CD4-positive, CD25-positive, alpha-beta regulatory T cell (primary cell): ENCODE measurements at places on chromosomes 3 and 15. TPM values are rescaled to one million over a fixed set of nuclear protein-coding genes. Genes with fewer than 3 reads are reported as not detected.
A peak's percentile ranks its signal among the peaks of the same experiment; 100 is the strongest.

DNA sequence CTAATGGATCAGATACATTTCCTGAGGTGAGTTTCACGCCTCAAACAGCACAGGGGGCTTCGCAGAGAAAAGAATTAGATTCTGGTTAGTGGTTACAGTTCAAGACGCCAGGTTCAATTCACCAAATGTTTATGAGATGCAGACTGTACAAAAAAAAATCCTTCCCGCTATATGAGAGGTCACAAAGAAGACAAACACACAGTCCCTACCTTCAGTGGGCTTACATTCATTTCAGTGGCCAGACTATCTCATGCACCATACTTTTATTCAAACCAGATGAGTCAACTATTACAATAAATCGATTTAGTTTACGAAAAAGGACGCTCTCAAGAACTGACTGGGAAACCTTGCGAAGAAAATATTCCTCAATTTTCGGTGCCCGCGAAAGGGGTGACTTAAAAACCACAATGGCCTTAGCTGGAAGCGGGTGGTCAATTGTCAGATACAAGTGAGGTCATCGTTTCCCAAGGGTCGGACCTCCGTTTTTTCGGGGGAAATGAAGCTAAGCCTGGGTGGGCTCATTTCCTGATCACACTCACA, 695 bp downstream of the METTL6 start:
- no peak for DNase-seq
- peaks cover 61% of the 10 kb centered on the region for H3K4me1 ChIP-seq
- peak overlapping the region; percentile 97 for H3K4me3 ChIP-seq
- no peaks in the 10 kb centered on the region for H3K27me3 ChIP-seq
- H3K36me3 ChIP-seq: peaks cover 32% of the 10 kb centered on the region

- H3K27ac ChIP-seq: no peak overlapping the region
- DNase-seq: no peak
- no peak overlapping the region for H3K4me3 ChIP-seq
- no peaks in the 10 kb centered on the region for H3K4me1 ChIP-seq
- H3K27me3 ChIP-seq: no peaks in the 10 kb centered on the region
These were observed 15.0 kb upstream of the ACAD9 start for GRCh38 chr3:128864351-128864811.

SECISBP2L gene
- total RNA-seq: 59.5 TPM

DNA sequence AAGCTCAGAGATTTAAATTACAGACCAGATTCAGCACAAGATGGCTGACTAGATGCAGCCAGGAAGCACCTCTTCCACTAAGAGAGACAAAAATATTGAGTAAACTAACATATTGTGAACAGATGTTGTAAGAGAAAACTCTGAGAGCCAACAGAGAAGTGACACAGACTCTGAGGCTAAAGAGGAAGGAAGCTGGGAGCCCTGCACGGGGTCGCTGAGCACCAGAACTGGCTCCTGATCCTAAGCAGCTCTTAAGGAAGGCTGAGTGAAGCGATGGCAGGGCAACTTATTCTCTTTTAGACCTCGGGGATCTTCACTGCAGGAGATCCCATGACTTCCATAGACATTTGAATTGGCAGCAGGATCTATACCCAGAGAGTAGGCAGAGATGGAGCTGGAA, 578.0 kb upstream of the GRM7 start:
- H3K27ac ChIP-seq: no peak overlapping the region
- DNase-seq: no peak
- H3K4me1 ChIP-seq: no peaks in the 10 kb centered on the region
- H3K27me3 ChIP-seq: no peaks in the 10 kb centered on the region
- H3K4me3 ChIP-seq: no peak overlapping the region
- no peaks in the 10 kb centered on the region for H3K36me3 ChIP-seq
